ENCODE measurements at places on chromosomes 12 and 14. TPM values are rescaled to one million over a fixed set of nuclear protein-coding genes. Genes with fewer than 3 reads are reported as not detected.

DNA sequence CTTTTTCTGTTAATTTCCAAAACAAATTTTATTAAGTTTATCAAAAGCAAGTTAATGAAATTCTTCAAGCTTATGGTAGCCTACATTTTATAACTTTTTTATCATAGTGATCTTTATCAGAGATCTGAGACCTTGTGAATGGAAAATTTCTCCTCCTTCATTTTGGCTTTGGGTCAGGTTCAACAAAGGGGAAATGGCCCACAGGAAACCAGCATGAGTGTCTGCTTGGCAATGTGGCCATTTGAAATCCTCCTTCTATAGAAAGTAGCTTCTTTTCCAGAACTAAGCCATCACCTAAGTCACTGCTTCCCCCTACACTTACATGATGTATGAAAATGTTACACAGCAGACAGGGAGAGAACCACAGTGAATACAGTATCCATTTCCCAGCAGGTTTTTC lies 1.6 kb downstream of the RHOJ start:
- no peak for DNase-seq

- no peak for DNase-seq
These were observed 45.8 kb upstream of the MYL2 start for GRCh38 chr12:110966081-110966760.

- DNase-seq: no peak
These were observed 1.2 kb downstream of the PTGER2 start for GRCh38 chr14:52315355-52315718.

DNA sequence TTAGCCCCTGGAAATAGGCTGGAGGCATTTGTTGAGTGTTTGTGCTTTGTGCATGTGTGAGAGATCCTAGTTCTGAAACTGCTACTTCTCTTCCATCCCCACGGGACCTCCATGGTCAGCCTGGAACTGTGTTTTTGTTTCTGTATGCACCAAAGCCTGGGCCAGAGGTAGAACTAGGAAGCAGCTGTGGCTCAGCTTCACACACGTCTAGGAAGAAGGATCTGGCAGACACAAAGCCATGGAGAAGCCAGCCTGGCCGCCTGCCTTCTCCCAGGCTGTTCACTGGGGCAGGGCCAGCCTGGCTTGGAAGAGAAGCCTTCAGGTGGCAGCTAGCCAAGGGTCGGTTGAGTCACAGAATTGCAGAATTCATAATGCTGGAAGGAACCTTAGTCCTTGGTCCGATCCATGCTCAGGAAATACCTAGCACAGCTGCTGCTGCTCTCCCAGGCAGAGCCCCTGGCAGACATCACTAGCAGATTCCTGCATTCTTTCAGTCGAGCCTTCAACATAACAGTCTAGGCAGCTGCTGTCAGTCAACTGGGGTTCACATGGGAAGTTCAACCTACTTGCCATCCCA lies 27.0 kb downstream of the RIN3 start:
- DNase-seq: peak; percentile 98

CARMIL3 gene
- total RNA-seq: 3.3 TPM

All from sigmoid colon (tissue), 7 donors.